IPS-NIHi11 (cell line): ENCODE measurements at places on chromosomes 7 and 10.

DNA sequence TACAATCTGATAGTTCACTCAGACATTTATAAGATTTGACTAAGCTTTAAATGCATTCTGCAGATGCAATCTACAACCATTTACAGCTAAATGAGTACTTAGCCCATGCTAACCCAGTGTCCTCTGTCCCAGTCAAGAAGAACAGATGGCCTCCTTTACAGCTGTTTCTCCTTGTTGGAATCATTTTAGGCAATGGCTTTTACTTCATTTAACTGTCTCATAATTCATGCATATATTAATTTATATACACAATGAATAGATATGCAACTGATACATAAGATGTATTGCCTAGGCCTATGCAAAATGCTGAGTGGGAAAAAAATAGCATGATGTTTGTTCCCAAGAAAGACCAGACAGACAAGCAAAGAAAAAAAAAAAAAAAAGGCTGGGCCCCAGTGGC is 82.2 kb downstream of the TSPAN12 start:
- no peak for DNase-seq

DNA sequence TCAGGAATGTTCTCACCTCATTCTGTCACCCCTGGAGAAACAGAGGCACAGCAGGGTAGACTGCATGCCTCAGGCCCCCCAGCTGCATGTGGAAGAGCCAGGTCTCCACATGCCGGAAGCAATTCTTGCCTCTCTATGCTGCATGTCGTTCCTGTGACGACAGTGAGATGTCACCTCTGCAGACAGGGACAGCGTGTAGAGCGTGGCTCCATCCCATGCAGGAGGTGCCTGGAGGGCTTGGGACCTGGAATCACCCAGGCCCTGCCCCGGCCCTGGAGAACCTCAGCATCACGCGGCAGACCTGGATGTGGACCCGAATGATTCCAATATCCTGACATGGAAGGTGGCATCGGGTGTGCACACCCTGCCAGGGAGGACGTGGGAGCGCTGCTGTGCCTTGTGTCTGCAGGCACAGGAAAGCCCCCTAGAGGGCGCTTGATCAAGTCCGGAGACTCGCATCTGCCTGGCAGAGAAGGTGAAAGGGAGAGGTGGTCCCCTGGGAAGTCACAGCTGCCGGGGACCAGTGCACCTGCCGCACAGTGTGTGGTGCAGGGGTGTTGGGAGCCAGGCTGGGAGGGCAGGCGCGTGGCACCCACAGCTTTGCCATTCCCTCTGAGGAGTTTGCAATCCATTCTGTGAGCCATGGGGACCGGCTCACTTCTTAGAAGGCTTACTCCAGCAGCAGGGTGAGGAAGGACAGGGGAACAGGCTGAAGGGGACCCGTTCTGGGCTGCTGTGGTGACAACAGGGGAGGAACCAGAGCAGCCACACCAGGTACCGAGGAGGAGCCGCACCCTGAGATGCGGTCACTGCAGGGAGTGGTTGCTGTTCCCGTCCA is 45.3 kb upstream of the EN2 start:
- peak; percentile 84 for DNase-seq

GRCh38 chr7:131556909-131557651 is 652 bp upstream of the PODXL start:
- no peak for DNase-seq

DNA sequence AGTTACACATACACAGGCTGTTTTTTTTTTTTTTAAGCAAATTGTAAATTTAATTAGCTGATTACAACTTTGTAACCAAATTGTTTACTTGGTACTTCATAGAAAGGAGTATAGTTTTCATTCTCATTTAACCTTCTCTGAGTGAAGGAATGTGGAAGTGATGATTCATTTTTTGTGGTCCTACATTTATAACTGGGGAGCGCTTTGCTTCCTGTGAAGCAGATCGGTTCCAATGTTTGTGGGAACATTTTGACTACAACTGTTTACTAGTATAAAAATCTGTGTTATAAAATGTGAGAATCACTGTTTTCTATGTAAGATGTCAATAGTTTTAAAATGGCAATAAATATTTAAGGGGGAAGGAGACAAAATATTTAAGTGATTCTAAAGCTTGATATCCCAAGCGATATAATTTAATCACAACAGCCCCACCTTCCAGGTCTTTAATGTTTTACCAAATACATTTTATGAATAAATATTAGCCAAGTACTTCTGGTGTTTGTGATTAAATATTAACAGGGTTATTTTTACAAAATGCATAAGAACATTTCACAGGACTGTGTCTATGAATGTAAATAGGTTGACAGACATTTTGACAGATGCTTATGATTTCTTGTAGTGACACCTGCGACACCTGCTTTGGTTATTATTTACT is 57.1 kb downstream of the NXPH1 start:
- DNase-seq = no peak

- no peak for DNase-seq
Observed at GRCh38 chr7:106452031-106452851, 167.5 kb upstream of the NAMPT start.

DNA sequence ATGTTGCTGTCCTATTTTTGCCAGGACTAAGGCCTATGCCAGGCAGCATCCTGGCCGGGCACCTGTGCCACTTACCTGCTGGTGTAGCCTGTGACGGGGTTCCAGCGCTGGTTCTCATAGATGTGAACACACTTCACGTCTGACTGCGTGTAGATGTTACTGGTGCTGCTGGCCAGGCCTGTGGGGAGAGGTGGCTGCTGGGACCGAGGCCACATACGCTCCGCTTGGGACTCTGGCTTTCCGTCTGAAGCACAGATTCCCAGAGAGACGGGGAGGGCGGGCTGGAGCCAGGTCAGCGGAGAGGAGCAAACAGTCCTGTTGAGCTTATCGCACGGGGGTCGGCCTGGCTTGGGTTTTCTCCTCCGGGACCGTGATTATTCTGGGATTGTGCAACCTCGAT is 16.7 kb downstream of the BHLHA15 start:
- no peak for DNase-seq

DNA sequence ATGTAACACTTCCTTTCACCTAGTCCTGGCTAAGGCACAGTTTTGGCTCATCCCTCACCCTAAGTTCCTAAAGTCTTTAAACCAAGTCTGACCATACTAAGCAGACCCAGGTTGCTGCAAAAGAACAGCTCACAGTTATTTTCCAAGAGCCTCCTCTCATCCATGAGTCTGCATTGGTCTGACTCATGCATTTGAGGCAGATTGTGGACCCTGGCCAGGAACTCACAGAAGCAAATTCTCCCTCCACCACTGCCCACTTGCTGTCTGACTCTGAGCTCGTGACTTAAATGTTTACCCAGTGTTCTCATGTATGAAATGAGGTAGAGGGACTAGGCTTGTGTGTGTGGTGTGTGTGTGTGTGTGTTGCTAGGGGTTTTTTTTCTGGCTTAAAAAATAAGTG is 1272.8 kb downstream of the TYW1 start:
- no peak for DNase-seq

GRCh38 chr10:72567421-72567820 is 58.5 kb downstream of the MICU1 start:
- DNase-seq = no peak

GRCh38 chr7:139886899-139887298 is 57.8 kb downstream of the TBXAS1 start:
- no peak for DNase-seq

- no peak for DNase-seq
Observed at GRCh38 chr10:1274111-1274661, 218.0 kb downstream of the WDR37 start.

- no peak for DNase-seq
Observed at GRCh38 chr7:115968171-115968570, 62.4 kb downstream of the TFEC start.

- no peak for DNase-seq
Observed at GRCh38 chr7:43585562-43585961, 2.7 kb downstream of the STK17A start.
